ENCODE measurements at places on chromosomes 6 and 20.

DNA sequence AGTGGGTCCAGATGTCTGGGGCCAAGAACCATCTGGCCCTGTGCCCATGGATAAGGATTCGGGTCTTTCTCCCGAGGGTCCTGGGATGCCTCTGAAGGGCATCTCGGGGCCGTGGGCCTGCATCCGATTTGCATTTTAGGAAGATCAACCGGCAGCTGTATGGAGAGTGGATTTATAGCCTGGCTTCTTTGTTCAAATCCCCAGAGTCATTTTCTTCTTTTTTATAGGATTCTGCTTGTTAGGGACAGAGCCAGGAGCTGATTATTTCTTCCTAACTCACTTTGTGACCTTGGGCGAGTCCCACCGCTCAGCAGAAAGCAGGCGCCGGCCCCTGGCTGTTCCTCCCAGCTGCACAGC is 52.9 kb upstream of the APCDD1L start:
- DNase-seq: no peak

GRCh38 chr6:32979720-32980487 is 11.5 kb downstream of the BRD2 start:
- DNase-seq: no peak

DNA sequence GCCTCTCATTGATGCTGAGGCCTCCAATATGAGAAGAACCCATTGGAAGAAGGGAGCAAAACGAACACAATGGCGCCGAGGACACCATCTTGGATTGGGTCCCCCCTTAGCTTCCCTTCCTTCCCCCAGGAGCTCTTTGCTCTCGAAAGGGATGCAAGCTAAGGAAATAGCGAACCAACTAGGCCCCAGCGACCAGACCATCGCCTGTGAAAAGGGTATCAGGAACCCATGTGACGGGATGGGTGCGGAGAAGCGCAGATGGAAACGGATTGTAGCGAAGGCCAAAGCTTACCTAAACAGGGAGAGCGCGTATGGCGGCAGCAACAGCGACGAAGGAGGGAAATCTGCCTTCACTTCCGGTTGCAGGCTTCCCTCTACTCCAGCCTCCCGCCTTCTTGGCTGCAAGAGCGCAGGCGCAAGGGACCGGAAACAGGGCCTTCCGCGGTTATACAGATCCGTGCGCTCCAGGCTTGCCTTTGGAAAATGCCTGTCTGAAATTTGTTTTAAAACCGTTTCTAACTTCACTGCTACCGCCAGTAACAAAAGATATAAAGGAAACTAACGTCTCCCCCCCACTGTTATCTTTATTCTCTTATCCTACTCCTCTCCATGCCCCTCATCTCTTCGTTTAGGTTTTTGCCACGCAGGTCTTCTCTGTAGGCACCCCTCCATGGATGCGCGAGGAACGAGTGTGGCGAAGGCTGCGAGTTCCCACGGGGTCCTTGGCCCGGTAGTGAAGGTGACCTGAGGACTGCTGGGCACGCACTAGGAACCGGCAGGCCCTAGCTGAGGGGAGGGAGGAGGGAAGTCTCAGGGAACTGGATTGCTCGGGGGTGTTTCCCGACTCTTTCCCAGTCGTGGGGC is at the start of gene DDX39B:
TSS of gene DDX39B (minus strand) at position 346 of the 864 bp plus-strand sequence. CDS start 1,471 bp downstream, outside the sequence.
- peak; percentile 38 for DNase-seq

- DNase-seq: no peak
These were observed 250.4 kb downstream of the FOXA2 start for GRCh38 chr20:22333885-22334545.

GRCh38 chr6:113529196-113529595 is 327.9 kb upstream of the MARCKS start:
- DNase-seq: no peak

- no peak for DNase-seq
These were observed 16.0 kb upstream of the VIP start for GRCh38 chr6:152734630-152735029.

DNA sequence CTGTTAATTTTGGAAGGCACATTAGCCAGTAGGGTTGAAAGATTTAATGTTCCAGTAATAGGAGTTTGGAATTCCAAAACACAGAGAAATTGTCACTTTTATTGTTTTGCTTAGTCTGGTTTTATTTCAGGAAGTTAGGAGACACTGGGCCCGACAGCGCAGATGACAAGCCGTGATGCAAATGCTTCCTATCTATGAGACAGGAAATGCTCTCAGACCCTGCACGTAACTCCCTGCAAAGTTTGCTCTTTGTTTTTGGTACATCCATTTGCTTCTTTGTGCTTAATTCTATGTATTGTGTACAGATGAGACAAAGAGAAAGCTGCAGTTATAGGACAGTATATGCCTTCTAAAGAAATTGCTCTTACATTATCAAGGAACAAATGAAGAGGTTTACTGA is 201.6 kb upstream of the SGK1 start:
- no peak for DNase-seq

- no peak for DNase-seq
These were observed 68.0 kb upstream of the SMIM28 start for GRCh38 chr6:138309695-138310094.

DNA sequence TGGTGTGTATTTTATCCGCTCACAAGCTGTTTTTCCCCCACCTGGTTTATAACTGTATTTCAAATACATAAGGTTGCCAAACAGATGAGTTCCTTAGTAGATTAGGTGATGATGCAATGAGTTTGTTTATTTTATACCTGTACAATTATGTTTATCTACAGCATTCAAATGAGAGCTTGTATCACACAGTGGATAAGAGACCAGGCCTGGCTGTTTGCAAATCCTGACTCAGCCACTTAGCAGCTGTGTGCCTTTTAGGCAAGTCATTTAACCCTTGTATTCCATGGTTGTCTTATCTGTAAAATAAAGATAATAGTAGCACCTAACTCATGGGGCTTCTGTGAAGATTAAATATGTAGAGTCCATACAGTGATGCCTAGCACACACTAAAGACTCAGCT is 143.7 kb downstream of the MOXD1 start:
- no peak for DNase-seq
